Erythroblast (primary cell): ENCODE measurements at places on chromosomes 5 and 9.

- no peak for DNase-seq
These were observed 14.2 kb upstream of the RALGDS start for GRCh38 chr9:133135146-133135745.

- DNase-seq, result no peak
These were observed 66.8 kb downstream of the PALM2AKAP2 start for GRCh38 chr9:109846776-109847175.

DNA sequence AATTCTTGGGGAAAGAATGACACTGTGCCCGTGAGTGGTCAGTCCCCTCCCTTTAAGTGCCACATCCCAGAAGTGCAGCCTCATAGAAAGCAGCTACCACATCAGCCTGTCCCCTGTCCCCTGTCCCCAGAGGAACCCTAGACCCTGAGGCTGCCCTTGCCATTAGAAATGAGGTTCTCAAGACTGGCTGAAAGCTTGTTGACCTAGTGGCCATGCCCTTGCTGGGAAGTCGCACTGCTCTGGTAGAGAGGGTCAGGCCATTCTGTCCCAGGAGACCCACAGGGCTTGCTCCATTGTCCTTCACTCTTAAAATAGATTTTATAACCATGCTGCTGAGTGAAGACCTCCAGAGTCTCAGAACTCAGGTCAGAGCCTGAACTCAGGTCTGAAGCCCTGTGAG, 184.5 kb downstream of the RGS3 start:
- no peak for DNase-seq

GRCh38 chr9:106104887-106105286, 410.5 kb downstream of the TMEM38B start:
- no peak for DNase-seq

DNA sequence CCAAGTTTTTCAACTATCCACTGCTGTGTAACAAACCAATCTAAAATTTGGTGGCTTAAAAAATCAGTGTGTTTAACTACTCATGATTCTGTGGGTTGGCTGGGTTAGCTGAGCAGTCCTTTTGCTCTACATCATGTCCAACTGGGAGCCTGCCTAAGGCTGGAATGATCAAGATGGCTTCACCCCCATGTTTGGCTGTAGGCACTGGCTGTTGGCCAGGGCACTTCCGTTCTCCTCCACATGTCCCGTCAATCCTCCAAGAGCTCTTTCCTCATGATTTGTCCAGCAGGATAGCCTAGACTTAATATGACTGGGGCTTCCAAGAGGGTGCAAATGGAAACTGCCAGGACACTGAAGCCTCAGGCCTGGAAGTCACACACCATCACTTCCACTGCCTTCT, 17.0 kb upstream of the TSSK1B start:
- no peak for DNase-seq

DNA sequence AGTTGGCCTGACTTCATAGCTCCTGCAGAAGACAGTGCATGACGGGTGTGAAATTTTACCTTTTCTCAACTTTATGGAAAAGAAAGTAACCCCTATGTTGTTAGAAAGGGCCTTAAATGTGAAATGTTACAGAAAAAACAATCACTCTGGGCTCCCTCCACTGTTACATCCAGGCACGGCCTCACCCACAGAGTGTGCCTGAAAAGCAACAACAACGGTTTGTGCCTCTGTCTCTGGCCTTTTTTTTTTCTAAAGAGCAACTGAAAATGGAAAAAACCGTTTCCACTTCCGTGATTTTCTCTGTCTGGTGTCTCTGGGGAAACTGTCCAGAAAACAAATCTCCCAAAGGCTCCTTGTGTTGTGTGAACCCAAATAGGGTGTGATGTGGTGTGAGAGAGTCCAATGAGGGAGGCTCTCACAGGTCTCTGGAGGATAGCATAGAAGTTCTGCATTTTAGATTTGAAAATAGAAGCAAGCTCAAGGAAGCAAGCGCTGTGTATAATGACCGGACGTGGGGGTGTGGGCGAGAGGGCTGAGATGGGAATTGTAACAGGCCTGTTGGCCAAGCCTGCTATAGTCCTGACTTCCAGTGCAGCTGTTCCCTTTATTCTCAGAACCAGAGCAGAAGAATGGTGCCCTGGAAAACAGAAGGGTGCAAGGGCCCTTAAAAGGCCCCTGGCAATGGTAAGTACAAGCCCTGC, 221.8 kb upstream of the TUT7 start:
- no peak for DNase-seq

DNA sequence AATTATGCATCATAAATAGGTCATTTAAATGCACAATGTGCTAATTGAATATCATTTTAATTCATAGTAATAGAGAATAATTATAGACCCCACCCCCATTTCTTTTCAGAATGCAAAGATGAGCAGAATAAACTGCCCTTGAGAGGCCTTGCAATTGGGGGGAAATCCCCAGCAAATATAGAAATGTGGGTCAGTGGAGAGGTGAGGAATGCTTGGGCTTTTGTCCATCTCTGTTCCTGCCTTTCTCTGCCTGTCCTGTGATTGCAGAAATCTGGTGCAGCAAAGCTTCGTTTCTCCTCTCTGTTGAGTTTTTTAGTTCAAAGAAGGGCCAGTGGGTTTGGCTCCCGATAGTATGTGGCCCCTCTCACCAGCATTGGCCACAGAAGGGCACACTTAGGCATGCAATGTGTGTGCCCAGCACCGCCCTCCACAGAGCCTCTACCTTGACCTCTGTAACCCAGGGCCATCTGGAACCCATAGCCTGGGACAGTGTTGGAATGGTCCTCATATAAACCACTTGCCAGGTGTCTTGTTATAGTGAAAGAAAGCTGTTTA, 164.2 kb downstream of the SEMA6A start:
- no peak for DNase-seq

DNA sequence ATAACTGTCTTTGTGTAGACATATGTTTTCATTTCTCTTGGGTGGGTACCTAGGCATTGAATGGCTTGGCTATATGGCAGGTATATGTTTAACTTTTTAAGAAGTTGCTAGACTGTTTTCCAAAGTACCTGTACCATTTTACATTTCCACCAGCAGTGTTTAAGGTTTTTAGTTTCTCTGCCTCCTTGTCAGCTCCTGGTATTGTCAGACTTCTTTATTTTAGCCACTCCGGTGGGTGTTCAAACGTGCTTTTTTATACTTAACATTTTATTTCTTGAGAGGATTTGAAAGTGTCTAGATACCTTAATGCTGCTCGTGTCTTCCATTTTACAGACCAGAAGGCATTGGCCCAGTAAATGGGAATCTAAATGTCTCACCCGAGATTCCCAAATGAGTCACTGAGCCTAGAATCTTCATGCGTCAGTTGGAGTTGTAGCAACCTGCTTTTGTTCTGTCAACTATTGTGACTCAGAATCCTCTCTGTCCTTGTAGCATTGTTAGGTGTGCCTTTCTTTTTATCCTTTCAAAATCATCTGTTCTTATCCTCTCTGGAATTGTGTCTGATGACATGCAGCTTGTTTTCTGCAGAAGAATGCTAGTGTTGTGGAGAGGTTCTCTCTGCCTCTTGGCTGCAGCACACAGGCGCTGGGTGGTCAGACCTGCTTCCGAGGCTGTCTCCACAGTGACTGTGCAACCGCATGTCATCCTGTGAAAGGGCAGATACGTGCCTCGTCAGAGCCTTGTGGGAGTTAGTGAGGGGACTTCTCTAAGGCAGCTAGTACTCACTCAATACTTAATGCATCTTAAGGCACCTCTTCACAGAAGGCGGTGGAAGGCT, 291.8 kb downstream of the AOPEP start:
- peak; percentile 15 for DNase-seq

GRCh38 chr9:131707733-131708157, 32.1 kb downstream of the RAPGEF1 start:
- peak; percentile 77 for DNase-seq

DNA sequence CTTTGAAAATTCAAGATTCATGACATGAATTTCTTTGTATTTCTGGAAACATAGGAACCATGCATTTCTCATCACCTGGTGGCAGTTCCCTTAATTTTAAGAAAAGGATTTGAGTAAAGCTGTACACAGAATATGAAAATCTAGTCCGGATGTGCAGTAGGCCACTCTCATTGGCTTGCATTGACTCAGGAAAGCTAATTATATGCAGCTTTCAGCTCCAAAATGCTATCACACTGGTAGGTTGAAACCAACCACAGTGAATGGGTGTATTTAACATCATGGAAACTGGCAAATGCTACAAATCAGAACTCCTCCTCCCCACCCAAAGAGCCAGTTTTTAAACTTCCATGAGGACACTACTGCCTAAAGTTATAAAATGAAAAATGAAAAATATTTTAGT, 161.6 kb upstream of the FBXL17 start:
- no peak for DNase-seq

GRCh38 chr9:95333426-95333825, 15.9 kb upstream of the FANCC start:
- no peak for DNase-seq

DNA sequence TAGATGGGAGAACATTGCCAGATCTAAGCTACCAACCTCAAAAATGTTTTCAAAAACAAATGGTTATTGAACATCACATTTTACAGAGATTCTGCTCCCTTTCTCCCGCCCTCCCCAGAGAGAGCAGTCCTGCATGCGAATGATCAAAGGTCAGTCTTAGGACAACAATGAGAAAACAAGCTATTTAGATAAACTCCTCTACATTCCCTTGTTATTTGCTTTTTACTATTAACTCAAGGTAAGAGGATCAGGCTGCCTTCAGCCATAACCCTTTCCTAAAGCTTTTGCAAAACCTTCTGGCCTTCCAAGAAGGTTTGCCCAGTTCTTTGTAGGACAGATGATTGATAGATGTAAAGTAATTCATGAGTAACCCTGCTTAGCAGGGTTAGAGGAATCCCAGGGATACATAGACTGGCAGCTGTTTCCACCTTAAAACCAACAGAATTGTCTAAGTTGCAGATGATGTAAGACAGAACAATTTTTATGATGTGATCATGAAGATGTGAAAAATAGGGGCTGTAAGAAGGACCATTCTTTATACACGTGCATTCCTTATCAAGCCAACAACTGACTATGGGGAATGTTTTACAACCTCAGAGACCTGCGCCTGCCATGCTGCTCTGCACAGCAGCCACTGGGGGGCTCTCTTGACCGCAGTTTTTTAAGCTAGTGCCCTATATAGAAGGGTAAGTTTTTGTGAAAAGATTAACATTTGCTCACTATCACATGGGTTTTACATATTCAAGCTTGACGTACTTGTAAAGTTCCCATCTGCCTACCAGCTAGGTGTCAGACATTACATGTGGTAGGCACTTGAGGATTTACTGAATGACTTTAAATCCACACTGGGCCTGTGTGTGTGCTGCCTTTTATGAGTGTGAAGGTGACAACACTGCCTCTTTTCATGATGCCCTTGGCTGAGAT, 2.3 kb upstream of the ZNF782 start:
- peak; percentile 75 for DNase-seq

DNA sequence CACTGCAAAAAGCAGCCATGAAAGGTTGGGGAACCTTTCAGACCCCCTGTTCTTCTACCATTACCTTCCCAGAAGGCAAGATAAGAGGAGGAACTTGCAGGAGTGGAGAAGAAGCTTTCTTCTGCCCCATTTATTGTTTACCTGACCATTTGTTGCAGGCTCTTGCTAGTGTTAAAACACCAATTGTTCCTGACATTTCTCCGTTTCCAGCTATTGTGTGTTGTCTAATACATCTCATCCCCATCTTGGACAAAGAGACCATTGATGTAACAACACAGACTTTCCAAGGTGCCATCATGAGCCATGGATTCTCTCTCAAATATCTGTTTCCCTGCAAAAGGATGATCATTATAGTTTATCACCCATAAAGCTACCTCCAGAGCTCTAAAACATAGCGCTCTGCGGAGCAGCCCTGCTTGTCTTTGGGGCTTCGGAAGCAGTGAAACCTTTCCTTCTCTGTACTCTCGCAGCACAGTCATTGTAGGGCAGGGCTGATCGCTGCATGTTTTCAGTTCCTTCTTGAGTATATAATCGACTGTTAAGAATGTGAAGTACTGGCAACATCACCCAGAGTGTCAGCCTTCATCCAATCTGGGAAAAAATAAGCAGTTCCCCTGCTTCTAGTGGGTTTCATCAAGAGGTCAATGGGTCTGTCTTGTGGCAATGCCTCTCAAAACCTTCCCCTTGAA, 680.0 kb downstream of the SEMA5A start:
- no peak for DNase-seq

GRCh38 chr9:35774907-35775635, 16.3 kb upstream of the NPR2 start:
- DNase-seq, result no peak

GRCh38 chr5:57887851-57888621, 405.4 kb upstream of the ACTBL2 start:
- peak; percentile 20 for DNase-seq

- DNase-seq, result no peak
These were observed 15.1 kb upstream of the RNF145 start for GRCh38 chr5:159224471-159224870.

DNA sequence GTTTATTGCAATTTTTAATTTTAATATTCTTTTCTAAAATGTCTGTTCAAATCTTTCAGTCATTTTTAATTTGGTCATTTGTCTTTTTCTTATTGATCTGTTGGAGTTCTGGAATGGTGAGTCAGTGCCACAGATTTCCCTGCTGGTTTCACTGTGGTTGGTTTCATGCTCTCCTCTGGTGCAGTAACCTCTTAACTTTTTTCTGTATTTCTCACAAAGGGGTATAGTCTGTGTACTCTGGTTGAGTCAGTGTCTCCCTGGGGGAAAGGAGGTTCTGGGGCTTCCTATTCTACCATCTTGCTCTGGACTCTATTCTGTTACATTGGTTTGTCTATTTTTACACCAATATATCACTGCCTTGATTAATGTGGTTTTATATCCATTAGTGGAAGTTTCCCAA, 178.8 kb downstream of the CSNK1G3 start:
- DNase-seq, result no peak

DNA sequence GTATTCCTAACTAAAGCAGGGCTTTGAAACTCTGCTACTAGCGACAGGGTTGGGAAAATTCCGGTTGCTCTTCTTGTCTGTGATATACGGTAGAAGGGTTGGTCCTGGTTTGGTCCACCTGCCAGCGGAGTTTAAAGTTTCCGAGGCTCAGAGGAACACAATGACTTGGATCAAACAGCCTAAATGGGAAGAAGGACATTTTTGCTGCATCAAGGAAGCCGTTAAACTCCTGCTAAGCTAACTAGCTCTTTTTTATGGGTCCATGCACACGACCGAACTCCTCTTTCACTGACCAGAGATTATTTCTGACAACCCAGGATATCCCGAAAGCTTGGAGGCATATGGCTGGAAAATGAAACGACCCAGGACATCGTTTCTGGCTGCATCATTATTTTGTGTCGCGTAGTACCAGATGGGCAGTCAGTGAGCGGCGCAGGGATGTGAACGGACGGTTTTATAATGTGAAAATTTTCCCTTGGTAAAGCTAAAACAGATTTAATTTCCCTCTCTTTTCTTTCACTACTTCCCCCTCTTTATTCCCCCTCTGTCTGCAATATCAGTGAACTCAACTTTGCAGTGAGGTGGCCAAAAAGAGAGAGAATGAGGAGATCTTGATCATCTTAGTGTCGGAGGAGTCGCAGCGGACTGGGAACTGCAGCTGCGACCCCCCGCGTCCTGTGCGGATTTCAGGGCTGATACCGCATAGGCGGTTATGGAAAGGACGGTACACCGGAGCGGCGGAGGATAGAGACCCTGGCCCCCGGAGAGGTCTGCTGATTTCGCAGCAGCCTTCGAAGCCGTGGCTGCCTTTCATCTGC, at the start of gene LURAP1L:
TSS of gene LURAP1L (plus strand) at position 160 of the 818 bp plus-strand sequence. CDS start 696 bp downstream, outside the sequence.
- DNase-seq, result no peak
